Activated B cell treated with CpG ODN at 0.5 μM for 24 hours (primary cell): ENCODE measurements at places on chromosomes 16 and 17.

DNA sequence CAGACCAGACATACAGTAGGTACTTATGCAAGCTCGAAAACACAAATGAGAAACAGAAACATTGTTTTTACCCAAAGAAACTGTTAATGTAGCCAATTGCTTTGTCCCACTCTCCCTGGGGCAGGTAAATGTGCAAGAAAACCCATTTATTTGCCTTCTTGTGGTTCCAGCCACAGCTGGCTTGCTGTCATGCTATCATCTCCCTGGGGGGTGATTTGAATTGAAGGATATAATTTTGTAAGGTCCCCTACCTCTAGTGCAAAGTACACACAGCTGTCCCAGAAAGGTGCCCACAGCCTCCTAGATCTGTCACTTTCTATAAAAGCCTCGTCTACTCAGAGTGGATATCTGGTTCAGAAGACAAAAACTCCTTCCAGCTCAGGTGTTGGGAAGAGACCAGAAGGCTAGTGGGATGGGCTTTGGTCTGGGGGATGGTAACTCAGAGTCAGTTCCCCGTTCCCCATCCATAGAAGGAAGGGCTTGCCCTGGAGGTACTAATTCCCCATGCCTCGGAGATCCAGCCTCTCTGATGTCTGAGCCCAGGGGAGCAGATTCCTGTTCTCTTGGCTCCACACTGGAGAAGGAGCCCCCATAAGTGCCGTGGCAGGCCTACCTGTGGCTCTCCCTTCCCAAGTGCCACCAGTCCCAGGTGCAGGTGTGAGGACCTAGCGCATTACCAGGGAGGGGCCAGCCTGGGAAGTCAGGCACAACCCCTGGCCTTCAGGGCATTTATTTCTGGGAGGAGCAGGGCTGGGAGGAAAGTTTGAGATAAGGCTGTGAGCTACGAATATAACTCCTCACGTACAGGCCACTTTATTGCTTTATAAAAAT is 2.4 kb upstream of the PRR15L start:
- no peak for DNase-seq

- no peak for DNase-seq
These were observed 46.0 kb downstream of the HNF1B start for GRCh38 chr17:37698911-37699255.

- DNase-seq, result no peak
These were observed 5.9 kb upstream of the UBE2O start for GRCh38 chr17:76458580-76459490.

GRCh38 chr16:9378876-9379275 is 287.4 kb downstream of the HAPSTR1 start:
- DNase-seq, result no peak

- no peak for DNase-seq
These were observed 36.5 kb downstream of the FTO start for GRCh38 chr16:53740476-53740875.

DNA sequence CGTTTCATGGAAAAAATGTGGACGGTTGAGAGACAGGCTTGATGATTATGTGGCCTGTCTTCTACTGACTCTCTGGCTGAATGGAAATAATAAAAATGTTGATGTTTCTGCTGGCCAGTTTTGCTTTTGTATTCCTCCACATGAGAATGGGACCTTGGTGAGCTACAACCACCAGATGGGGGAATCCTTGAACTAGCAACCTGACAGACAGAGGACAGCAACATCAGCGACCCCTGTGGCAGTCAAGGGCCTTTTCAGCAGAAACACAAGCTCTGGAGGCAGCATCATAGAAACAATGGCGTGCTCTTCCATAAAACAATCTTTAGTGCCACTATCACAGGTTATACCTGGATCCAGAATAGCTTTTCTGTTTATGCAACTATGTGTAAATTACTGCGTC is 84.0 kb upstream of the ATP2A3 start:
- no peak for DNase-seq

DNA sequence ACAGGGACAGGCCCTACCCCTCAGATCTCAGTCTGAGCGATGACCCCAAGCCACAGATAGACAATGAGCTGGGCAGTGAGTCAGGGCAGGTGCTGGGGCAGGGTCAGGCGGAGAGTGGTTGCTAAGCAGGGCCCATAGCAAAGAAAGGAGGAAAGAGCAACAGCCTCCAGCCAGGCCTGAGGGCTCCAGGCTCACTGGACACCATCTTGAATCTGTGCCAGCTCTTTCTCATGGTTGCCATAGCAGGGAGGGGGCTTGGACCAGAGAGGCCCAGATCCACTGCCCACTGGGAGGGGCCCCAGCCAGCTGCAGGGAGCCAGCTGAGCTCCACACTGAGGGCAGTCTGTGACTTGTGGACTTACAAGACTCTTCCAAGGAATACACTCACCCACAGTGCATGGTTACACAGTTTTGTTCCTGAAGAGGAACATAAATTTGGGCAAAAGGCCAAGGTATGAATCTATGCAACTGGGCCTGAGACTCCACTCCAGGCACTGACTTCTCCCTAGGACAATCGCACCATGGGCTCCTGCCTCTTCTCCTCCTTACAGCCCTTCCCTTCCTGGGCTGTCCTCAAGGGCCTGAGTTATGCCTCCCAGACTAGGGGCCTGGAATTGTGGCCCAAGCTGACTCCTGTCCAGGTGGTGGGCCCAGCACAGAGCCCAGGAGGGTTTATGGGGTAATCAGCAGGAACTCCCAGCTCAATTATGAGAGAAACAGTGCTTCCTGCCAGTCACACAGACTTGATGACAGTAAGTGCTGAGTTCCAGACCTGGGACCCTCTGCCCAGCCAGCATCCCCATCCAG is 59.9 kb downstream of the BEAN1 start:
- DNase-seq, result peak; percentile 13

DNA sequence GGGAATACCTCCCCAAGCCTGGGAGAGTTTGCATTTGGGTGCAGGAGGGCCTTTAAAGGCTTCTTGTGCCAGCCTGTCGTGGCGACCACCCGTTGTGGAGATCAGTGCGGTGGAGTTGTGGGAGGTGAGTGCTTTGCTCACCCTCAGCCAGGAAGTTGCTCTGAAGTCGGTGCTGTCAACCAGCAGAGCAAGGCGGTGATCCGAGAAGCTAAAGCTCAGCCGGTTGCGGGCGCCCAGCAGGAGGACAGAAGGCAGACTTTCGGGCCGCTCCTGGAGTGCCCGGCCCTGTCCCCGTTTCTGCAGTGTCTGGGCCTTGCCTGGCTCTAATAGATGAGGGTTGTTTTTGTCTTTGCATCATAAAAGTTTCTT is 1.4 kb downstream of the UBE2I start:
- no peak for DNase-seq

GRCh38 chr17:75629157-75629556 is 4.1 kb upstream of the SMIM5 start:
- DNase-seq, result no peak

GRCh38 chr17:62084585-62084984 is 19.5 kb upstream of the MED13 start:
- no peak for DNase-seq

DNA sequence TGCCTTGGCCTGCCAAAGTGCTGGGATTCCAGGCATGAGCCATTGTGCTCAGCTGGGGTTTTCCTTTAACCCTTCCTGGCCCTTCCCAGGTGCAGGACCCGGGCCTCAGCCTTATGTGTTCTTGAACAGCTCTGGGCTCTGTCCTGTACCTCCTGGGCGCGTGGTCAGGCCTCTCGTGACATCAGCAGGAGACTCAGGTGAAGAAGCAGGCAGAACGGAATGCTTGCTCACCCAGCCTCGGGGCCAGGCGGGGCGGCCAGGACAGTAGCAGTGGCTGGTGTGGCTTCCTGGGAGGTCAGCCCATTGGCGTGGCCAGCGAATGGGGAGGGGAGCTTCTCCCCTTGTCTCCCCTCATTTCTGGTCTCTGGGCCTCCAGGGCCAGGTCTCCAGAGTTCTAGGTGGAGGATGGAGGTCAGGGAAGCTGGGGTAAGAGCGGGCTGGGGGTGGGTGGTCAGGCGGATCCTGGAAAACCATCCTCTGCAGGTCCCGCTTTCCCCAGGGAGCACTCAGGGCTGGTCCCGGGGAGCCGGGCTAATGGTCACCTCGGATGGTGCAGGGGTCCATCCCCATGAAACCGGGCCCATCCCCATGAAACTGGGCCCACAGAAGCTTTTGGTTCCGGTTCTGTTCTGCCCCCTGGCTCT is 281.5 kb downstream of the SEC14L1 start:
- DNase-seq, result no peak

- DNase-seq, result no peak
These were observed 128.1 kb upstream of the CCL2 start for GRCh38 chr17:34126965-34127364.

DNA sequence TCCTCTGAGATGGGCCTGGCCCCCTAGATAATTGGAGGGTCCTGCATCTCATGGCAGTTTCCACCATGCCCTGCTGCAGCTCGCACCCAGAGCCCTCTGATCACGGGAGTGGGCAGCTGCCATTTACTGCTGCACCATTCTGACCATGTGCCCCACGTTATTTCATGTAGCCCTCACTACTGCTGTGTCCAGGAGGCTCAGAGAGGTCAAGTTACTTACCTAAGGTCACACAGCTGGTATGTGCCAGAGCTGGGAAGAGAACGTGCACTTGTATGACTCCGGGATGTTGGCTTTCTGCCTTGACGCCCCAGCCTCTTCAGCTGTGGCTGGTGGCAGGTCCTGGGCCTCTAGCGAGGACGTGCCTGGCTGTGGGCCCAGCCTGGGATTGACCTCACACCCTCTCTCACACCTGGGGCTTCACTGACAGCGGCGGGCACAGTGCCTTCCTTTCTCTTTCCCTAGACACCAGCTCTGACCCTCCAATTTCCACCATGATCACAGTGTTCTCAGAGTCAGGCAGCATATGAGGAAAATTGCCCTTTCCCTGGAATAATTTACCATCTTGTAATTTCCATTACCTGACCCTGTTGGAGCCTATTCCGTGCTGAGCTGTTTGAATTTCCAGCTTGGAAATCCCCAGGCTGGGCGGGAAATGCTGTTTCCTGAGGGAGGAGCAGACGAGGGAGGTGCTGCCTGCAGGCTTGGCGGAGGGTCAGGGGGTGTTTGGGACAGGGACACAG is 18.5 kb upstream of the DOC2B start:
- no peak for DNase-seq

DNA sequence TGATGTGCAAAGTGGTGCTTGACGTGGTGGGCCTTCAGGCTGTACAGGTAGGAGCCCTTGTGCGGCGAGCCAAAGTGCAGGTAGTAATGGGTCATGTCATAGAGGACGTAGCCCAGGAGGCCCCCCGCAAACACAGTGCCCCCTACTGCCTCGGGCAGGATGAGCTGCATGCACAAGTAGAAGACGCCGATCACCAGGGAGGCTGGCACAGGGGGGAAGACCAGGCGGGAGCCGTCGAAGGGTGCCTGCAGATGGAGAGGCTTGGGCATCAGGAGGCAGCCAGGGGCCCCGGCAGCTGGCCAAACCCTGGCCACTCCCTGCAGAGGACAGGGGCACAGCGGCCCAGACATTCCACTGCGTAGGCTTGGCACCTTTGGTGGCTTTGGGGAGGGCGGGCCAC is 15.7 kb upstream of the MLKL start:
- DNase-seq, result no peak

DNA sequence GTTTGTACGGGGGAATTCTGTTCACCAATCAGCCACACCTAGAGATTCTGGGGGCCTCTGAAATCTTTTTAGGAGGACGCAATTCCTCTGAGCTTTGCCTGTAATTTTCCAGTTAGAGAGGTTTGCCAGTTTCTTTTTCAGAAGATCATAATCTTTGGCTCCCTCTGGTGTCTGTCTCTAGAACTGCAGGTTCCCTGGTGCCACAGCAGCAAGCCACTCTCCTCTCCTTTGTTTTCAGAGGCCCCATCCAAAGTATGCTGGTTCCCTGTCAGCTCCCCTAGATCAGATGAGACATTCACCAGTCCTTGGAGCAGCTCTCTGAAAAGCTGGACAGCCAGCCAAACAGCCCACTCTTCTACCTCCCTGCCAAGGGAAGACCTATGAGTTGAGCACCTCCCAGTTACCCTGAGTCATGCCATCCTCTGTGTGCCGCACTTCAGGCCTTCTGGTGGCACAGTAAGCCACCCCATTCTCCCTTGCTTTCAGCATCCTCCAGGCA is 36.1 kb downstream of the RNF112 start:
- no peak for DNase-seq

DNA sequence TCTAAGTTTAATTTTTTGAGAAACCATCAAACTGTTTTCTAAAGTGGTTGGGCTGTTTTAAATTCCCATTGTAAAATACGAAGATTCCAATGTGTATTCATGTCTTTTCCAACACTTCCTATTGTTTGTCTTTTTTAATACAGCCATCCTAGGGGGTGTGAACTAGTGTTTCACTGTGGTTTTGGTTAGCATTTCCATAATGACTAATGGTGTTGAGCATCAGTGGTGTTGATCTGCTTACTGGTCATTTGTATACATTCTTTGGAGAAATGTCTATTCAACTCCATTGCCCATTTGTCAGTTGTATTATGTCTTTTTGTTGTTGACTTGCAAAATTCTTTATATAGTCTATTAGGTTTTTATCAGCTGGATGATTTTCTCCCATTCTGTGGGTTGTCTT is 239.2 kb upstream of the AXIN2 start:
- DNase-seq, result no peak

DNA sequence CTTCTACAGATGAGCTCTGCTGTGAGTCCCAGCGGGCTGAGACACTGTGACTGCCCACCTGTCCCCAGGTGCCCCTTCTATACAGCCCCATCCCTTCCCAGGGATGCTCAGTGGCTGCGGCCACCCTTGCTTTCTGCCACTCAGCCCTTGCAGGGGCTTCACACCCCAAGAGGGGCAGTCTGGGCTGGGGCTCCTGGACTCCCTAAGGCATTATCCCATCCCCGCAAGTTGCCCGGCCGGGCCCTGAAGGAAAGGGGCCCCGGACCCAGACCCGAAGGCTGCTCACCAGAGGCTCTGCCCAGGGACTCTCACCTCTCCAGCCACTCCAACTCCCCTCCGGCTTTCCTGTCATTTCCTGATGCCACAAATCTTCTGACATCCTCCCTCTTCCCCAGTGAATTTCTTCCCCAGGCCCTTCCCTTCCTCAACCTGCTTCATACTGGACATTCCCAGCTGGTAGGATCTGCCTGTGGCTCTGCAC is 88.5 kb upstream of the TOB1 start:
- no peak for DNase-seq

DNA sequence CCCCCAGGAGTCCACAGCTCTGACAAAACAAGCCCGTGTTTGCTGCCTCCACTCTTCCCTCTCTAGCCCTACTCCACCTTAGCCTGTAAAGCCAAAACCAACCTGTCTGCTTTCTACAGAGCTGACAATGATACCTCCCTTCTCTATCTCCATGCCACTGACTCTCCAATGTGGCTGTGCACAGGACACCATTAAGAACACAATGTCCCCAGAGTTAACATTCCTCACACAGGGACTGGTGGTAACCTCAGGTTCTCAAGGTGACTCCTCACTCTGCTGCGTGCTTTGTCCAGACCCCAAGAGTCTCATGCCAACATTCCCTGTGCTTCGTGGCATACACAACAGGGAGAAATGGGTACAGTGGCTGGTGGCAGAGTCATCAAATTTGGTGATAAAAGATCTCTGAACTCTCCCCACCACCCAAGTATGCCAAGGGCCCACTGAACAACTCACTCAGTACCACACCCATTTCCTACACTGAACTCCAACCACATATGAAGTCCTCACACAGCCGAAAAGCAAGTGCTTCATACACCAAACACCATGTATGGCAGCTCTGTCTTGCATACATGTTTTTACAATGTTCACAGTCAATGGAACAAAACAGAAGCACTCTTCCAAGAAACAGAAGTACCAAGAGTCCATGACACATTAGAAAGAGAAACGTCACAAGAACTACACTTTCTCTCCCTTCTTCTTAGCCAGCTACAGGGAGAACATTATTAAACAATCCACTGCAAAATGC is 21.1 kb downstream of the CSNK2A2 start:
- no peak for DNase-seq
